ENCODE measurements at places on chromosomes 7 and 10.

DNA sequence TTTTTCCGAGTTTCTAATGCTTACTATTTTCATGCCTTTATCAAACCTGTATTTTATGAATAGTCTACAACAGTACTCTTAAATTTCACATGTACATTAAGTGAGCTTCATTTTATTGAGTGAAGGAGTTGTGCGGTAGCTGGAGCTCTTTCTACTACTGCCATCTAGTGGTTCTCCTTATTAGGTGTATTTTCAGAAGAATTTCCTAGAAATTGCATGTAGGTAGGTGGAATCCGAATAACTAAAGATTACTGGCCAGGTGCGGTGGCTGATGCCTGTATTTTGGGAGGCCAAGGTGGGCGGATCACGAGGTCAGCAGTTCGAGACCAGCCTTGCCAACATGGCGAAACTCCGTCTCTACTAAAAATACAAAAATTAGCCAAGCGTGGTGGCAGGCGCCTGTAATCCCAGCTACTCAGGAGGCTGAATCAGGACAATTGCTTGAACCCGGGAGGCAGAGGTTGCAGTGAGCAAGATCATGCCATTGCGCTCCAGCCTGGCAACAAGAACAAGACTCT, 38.3 kb downstream of the LRRC72 start:
- no peak for DNase-seq

DNA sequence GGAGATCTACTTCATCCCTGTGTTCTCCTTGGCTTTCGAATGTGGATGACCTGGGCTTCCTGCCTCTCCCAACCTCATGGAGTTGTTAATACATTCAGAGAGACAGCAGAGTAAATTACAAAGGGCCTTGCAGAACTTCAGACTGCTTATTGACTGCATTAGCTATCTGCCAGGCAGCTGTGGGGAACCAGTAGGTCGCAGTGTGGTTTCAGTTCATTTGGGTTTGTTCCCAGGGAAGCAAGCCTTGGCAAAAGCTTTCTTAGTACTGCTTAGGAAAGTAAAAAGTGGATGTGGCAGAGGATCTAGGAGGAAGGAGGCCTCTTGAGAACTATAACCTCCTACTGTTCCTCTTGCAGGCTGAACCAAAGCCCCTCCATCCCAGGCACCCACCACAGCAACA, 9.2 kb downstream of the NPFFR1 start:
- no peak for DNase-seq

DNA sequence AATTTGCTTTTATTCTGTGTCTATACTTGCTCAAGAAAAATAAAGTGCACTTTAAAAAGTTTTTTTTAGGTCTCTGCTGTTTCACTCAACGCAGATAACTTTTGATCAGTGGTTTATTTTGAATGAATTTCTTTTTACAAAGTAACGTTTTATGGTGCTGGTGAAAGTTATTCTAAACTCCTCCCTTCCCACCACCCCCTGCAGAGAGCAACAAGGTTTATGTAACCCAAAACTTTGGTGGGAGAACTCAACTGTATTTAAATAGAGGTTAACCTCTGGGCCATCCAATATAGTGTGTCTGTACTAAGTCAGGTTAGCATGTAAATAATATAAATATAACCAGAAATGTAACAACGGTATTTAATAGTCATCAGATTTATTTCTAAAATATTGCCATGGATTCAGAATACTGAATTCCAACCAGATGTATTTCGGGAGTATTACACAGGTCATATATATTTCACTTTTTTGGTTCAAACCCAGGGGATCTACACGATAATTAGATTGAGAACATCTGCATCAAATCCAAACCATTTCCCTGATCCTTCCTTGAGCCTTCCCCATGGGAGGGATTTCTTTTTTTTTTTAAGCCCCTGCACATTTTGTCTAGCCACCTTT, 3.9 kb upstream of the CUX1 start:
- no peak for DNase-seq

- no peak for DNase-seq
Measured at GRCh38 chr10:50515420-50515819, 108.3 kb downstream of the SGMS1 start.

GRCh38 chr7:133056370-133057238, 25.3 kb downstream of the CHCHD3 start:
- DNase-seq = no peak

DNA sequence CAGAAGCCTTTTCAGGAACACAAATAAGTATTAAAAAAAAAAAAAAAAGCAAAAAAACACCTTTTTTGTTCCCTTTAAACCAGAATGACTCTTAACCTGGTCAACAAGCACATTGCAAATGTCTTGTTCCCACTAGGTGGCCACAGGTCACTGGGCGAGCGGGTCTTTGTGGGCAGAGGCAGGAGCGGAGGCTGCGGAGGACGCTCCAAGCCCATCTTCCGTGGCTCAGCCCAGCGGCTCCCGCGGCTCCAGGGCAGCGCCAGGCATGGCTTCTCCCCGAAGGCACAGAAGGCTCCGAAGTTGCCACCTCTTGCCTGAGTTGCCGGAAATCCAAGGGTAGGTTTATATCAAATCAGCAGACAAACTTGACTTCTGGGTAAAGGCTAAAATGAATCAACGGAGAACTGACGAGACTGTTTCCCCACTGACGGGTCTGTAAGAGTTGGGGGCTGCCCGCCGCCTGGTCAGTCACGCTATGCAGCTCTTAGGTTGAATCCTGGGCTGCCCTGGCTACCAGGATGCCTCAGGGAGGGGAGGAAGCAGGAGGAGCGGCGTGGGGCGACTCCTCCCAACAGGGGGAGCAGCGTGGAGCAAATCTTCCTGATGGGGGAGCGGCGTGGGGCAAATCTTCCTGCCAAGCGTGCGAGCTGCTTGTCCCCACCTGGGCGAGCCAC, 144.5 kb downstream of the PTPRN2 start:
- DNase-seq = peak; percentile 28

DNA sequence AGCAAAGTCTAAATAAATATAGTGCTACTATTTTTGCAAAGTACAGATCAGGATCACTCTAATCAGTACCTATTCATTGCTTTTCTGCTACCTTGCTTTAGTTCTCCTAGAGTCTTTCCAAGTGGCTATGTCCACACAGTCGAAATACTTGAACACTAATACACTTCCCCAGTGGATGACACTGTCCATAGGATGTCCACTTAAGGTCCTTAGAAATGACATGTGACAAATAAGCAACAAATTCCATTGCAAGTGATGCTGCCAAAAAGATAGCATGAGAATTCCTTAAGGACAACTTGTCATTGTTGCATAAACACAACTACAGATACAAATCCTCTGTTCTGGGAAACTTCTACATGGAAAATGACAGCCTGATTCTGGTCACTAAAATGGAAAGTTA, 93.6 kb downstream of the ANK3 start:
- no peak for DNase-seq

GRCh38 chr10:30987463-30987862, 44.2 kb downstream of the ZNF438 start:
- no peak for DNase-seq

DNA sequence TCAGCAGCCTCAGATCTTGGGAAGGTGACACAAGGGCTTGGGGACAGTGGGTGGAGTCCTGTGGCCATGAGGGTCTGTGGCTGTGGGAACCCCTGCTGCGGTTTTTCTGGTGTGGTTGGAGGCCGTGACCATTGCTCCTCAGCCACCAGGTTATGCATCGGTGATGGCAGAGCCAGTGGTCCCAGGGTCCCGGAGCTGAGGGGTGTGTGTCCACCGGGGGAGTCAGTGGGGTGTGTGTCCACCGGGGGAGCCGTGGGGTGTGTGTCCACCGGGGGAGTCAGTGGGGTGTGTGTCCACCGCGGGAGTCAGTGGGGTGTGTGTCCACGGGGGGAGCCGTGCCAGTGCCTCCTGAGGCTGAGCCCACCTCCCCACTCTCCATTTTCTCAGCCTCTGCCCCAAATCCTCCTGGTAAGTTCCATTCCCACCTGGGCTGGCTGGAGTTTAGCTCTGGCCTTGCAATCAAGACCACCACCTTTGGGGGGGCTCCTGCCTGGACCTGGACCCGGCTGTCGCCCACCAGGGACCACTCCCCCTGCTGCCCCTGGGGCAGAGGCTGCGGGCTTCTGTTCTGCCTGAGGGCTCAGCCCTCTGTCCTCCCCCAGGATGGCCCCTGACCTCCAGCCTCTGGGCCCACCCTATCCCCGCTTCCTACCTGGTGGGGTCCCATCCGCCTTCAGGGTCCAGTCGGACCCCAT, 143.5 kb downstream of the ELFN1 start:
- no peak for DNase-seq

- no peak for DNase-seq
Measured at GRCh38 chr10:73247509-73248258, 629 bp upstream of the DNAJC9 start.

- DNase-seq = no peak
Measured at GRCh38 chr7:132300599-132301277, 275.5 kb downstream of the PLXNA4 start.

- no peak for DNase-seq
Measured at GRCh38 chr7:39051707-39052106, 74.0 kb downstream of the POU6F2 start.

GRCh38 chr10:24848195-24848594, 104.2 kb downstream of the PRTFDC1 start:
- no peak for DNase-seq

GRCh38 chr7:126210707-126211106, 1042.0 kb downstream of the GRM8 start:
- no peak for DNase-seq

GRCh38 chr10:128011059-128011979, 104.4 kb downstream of the PTPRE start:
- DNase-seq = peak; percentile 89

- no peak for DNase-seq
Measured at GRCh38 chr7:145986248-145986874, 130.2 kb upstream of the CNTNAP2 start.

DNA sequence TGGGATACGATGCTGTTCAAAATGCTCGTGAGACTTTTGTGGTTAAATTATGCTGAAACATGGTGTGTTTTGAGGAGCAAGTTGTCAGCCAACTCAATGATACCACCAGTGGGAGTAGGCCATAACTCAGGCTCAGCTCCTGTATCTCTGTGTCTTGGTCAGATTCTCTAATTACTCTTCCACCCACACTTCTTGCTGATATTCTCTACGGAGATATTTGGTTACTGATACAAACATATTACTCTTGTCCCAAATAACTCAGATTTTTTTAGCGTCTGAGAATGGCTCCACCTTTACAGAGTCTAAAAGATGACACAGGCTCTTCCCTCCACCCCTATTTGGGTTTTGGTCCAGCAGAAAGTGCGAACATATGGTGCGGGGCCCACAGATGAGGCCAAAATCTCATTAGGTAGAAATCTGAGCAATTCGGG, 168.9 kb downstream of the PKD1L1 start:
- no peak for DNase-seq

DNA sequence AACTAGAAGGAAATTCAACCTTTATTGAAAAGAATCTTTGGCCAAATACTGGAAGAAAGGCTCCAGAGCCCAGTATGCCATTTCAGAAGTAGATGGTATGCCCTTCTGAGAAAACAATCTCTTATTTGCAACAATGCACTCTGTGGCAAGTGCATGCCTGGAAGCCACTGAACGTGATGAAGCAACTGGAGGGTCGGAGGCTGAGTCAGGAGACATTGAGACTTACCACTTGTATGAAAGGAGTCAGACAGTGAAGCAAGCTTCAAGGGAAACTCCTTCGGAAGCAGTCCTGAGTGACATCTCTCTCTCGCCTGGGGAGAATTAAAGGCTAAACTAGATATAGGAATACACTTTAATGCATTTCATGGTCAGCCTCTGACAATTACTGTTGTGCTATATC, 353.7 kb downstream of the NRG3 start:
- no peak for DNase-seq

Measured in left forelimb (tissue), 1 donor.